Fibroblast of skin of back (primary cell): ENCODE measurements at places on chromosomes 3 and 15.
A peak's percentile ranks its signal among the peaks of the same experiment; 100 is the strongest.

DNA sequence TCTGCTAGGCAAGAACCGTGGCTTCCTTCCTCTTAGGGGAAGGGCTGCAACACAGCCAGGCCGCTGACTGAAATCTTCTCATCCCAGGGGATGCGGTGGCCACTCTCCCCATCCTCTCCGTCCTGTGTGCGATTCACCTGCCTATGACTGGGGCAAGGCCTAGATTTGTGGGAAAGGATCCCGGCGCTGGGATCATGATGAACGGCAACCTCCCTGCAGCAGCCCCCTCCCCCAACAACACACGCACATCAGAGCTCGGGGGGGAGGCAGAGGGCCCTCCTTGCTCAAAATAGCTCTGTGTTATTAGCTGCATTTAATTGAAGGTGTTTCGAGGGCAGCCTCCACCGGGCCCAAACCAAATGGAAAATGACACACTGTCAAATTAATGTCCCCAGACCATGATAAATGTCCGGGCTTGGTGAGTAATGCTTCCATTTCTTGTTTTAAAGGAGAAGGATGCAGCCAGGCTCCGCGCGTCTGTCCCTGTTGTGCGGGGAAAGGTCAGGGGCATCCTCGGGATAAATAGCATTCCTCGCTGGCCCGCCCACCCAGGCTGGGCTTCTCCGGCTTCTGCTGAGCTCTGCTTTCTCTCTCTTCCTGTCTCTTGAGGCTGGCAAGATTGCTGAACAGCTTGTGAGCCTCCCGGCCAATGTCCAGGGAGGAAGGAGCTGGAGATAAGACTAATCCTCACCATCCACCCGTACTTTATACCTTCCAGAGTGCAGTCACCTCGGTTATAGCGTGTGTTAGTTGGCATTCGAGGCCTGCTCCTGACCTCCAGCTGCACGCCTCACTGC lies 56.4 kb upstream of the TLE3 start:
- no peak for DNase-seq

GRCh38 chr15:37765786-37766185 lies 168.7 kb upstream of the TMCO5A start:
- no peak for DNase-seq

DNA sequence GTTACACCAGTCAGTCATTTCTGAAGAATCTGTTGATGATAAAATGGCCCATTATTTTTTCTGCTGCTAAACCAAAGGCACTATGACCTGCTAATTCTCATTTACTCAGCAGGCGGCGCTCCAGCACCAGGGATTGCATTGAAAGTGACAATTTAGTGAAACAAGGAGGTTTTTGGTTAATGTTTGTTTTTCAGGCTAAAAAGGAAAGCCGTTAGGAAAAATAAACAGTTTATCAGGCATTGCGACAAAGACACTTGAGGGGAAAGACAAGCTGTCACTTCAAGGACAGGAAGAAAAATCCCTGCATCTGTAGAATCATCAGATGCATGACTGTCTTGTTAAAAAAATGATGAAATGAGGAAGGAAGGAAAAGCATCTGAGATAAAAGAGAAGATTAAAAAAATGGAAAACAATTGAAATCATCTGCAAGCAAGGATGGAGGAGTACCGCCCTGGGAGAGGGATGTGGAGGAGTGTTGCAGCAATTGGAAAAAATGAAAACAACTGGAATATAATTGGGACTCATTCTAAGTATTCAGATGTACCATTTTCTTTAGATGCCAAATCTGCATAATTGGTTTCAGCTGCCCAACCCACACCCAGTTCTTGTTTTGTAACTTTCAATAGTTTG lies 54.0 kb downstream of the NR1D2 start:
- DNase-seq, result peak; percentile 66

- peak; percentile 74 for DNase-seq
These were observed 10.8 kb downstream of the EIF2AK4 start for GRCh38 chr15:39944726-39945125.

GRCh38 chr3:14425581-14426304 lies 23.3 kb downstream of the SLC6A6 start:
- no peak for DNase-seq

DNA sequence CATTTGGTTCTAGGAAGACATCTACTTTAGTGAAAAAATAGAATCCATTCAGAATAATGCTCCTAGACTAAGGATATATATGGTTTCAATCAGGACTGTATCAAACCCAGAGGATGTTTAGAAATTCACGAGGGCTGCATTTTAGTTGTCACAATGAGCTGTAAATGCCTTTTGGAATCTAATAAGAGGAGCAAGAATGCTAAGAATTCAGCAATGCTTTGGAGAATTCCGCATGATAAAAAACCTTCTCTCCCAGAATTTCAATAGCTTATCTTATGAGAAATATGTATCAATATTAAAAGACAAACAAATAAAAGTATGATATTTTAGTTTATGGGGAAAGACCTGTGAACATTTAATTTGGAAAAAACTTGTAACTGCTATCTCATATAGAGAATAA lies 885.1 kb downstream of the ZPLD1 start:
- peak; percentile 49 for DNase-seq
